ENCODE measurements at places on chromosomes 4 and X. TPM values are rescaled to one million over a fixed set of nuclear protein-coding genes. Genes with fewer than 3 reads are reported as not detected.

P2RY8 gene
- total RNA-seq = not detected

RHOXF2B gene
- not detected for total RNA-seq

ARL9 gene
- 0.95 TPM for total RNA-seq

ATP1B4 gene
- not detected for total RNA-seq

CITED1 gene
- total RNA-seq = not detected

HELT gene
- total RNA-seq = not detected

TLR6 gene
- total RNA-seq = 0.95 TPM

AKAP4 gene
- total RNA-seq = not detected

RBMXL3 gene
- total RNA-seq = not detected

NEUROG2 gene
- not detected for total RNA-seq

UCP1 gene
- not detected for total RNA-seq

TEC gene
- total RNA-seq = 0.79 TPM

PDGFRA gene
- total RNA-seq = 529 TPM

IRS4 gene
- not detected for total RNA-seq

NUDT6 gene
- 4.5 TPM for total RNA-seq

FGFBP2 gene
- total RNA-seq = not detected

PDE6B gene
- 0.63 TPM for total RNA-seq

EIF1AX gene
- total RNA-seq = 14.7 TPM

SPANXD gene
- total RNA-seq = not detected

UNC5C gene
- total RNA-seq = 4.1 TPM

MAGEA11 gene
- not detected for total RNA-seq

CPXCR1 gene
- total RNA-seq = not detected

USO1 gene
- 58.1 TPM for total RNA-seq

APLN gene
- total RNA-seq = 0.32 TPM

TRPC3 gene
- total RNA-seq = 0.34 TPM

C4orf46 gene
- 6.9 TPM for total RNA-seq

LIN54 gene
- total RNA-seq = 10.1 TPM

SPANXA2 gene
- total RNA-seq = not detected

GPR173 gene
- total RNA-seq = 1.9 TPM

All from bronchial smooth muscle cell (primary cell).